CD4-positive, CD25-positive, alpha-beta regulatory T cell (primary cell): ENCODE measurements at places on chromosomes 12 and 14.

DNA sequence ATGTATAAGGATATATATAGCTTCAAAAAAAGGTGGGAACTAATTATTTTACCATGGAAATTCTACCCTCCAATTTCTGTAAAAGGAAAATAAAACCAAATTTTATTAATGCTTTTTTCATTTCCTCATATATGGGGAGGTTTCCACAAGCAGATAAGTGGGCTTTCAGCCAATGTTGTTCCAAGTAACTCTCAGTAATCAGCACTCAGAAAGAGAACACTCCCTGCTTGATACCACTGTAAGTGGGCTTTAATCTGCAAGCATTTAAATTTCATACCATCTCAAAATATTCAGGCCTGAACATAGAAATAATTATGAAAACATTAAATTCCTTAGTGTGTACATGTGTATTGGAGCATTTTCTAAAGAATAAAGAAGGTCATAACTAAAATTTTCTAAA is 827.6 kb downstream of the C12orf50 start:
- H3K4me3 ChIP-seq = no peak overlapping the region
- DNase-seq = no peak
- H3K27ac ChIP-seq = no peak overlapping the region
- H3K4me1 ChIP-seq = no peaks in the 10 kb centered on the region
- no peaks in the 10 kb centered on the region for H3K27me3 ChIP-seq

DNA sequence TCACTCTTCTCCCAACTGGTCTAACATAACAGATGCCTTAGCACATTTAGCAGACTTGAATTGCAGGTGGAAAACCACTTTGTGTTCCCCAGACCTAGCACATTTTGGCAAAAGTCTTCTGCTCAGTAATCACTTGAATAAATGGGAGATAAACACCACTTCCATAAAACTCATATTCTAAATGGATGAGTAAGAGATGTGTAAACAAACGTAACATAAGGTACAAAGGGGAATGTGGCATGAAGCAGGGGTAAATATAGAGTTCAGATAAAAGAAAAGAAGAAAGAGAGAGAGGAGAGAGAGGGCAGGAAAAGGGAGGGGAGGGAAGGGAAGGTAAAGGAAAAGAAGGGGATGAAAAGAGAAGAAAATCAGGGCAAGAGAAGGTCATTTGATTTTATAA is 17.0 kb upstream of the KERA start:
- no peak for DNase-seq
- H3K27me3 ChIP-seq = no peaks in the 10 kb centered on the region
- no peaks in the 10 kb centered on the region for H3K36me3 ChIP-seq
- H3K4me3 ChIP-seq = no peak overlapping the region

- peaks cover 7% of the 10 kb centered on the region for H3K4me1 ChIP-seq
- no peak overlapping the region for H3K4me3 ChIP-seq
- H3K27me3 ChIP-seq = no peaks in the 10 kb centered on the region
- H3K36me3 ChIP-seq = no peaks in the 10 kb centered on the region
- no peak for DNase-seq
These were observed 21.8 kb downstream of the PLXNC1 start for GRCh38 chr12:94169966-94170689.

DNA sequence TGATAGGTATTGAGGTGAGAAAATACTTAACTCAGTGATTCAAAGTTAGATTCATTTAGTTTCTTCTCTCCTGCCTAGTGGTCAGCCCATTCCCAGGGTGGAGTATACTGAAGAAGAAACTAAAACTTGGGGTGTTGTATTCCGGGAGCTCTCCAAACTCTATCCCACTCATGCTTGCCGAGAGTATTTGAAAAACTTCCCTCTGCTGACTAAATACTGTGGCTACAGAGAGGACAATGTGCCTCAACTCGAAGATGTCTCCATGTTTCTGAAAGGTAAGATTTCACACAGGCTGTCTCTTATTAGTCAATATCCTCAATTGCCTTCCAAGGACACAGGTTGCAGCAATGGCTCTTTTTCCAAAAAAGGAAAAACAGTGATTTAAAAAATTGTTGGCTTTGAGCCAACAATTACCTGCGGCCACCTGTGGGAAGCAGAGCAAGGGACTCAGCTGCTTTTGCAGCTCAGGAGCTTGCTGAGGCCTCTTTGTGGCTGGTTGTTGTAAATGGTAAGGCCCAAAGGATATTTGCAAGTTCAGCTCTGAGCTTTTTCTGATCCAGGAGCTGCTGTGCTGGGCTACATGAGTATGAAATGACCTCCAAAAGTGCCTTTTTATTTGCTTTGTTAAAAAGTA is 33.9 kb downstream of the TPH2 start:
- H3K4me1 ChIP-seq = no peaks in the 10 kb centered on the region
- no peaks in the 10 kb centered on the region for H3K36me3 ChIP-seq
- no peak overlapping the region for H3K4me3 ChIP-seq
- H3K27me3 ChIP-seq = peaks cover 2% of the 10 kb centered on the region
- DNase-seq = no peak

DNA sequence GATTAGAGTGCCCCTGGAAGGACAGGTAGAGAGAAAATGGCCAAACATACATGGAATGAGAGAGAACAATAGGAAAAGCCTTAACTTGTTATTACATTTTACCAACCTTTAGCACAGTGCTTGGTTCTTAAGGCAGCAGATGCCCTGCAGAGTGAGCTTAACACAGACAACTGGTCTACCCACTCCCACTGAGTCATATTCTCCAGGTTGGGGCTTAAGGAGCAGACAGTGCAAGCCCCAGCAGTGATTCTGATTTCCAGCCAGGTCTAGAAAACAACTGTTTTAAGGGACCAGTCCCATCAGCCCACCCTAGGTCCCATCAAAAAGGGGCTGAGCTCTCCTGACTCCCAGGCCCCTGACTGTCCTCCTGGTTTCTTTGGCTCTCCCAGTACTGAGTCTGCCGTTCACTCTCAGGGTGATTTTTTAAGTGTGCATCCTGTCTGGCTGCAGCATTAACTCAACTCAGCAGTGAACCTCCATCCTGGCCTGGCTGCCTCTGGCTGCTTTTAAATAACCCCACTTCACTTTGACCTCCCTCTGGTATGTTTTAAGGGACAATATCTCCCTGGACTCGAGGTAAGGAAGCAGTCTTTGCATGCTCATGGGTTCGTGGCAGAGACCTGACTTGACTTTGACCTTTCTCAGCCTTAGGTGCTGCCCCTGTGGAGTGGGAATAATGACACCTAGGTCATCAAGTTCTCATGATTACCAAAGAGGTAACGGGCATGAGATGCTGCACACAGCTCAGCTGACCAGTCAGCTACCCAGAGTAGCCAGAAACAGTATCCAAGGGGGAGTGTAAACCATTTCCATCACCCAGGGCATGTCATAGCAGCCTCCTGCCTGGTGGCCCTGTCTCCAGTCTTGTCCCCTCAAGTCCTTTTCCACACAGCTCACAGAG is 210.7 kb upstream of the PWP1 start:
- peak; percentile 6 for DNase-seq
- H3K36me3 ChIP-seq = no peaks in the 10 kb centered on the region
- H3K4me1 ChIP-seq = no peaks in the 10 kb centered on the region
